ENCODE measurements at places on chromosomes 4 and X. TPM values are rescaled to one million over a fixed set of nuclear protein-coding genes. Genes with fewer than 3 reads are reported as not detected.
A peak's percentile ranks its signal among the peaks of the same experiment; 100 is the strongest.

- peak; percentile 57 for DNase-seq
Measured at GRCh38 chr4:174358829-174359228, 75.1 kb downstream of the CEP44 start.

GRCh38 chr4:178316211-178316610 is 874.0 kb upstream of the AGA start:
- DNase-seq = no peak

- no peak for DNase-seq
Measured at GRCh38 chr4:6946497-6946896, 36.9 kb downstream of the TBC1D14 start.

The F8A2 gene
- total RNA-seq = 1.0 TPM

- no peak for DNase-seq
Measured at GRCh38 chr4:53371843-53372521, 5.5 kb upstream of the FIP1L1 start.

DNA sequence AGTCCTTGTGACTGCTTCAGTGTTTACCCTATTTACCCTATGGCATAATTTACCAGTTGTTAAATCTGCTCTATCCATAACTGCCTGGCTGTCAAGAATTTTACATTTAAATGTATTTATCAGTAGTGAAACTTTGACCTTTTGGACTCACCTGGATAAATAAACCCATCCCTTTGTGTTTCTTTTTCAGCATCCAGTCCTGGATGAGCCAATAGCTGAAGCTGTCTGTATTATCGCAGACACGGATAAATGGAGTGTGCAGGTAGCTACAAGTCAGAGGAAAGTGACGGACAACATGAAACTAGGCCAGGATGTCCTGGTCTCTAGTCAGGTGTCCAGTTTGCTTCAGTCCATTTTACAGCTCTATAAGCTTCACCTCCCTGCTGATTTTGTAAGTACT is 122.4 kb downstream of the FNIP2 start:
- no peak for DNase-seq

DNA sequence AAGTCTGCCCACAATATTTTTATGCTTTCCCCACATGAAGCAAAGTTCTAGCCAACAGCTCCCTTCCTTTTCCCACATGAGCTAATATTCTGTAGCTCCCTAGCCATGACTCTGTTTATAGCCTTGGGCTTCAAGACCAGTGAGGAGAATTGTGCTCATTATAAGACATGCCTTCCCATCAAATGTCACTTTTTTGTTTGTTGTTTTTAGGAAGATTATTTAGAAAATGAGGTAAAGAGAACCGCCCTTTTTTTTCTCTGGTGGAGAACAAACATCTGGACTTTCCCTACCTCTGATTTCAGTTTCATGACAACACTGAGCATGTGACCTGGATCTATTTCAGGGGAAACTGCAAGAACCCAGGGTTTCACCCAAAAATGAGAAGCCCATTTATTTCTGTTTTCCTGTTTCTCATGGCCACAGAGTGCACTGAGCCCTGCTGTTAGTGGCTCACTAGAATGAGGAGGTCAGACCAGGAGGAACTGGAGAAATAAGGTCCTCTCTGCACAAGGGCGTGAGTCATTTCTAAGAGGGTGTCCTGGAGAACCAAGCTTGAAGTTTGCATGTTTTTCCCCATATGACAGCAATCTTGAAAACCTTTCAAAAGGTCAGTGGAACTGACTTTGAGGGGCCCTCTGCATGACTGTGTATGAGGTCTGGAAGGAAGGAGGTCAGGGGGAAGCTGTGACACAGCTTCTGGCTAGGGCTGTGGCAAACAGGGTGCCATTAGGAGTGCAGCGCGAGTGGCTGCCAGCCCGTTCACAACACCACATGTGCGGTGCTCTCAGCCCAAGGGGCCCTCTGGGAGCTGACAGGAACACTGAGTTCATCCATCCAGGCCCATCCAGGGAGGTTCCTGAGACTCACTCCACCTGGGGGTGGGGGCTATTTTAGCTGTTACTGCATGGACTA is 55.2 kb downstream of the CHST7 start:
- no peak for DNase-seq

The CYP2U1 gene
- total RNA-seq = 12.3 TPM

The MAGEA2B gene
- not detected for total RNA-seq

The NAT8L gene
- 9.0 TPM for total RNA-seq

- DNase-seq = no peak
Measured at GRCh38 chr4:147201016-147201415, 255.4 kb upstream of the TTC29 start.

The HS6ST2 gene
- 6.6 TPM for total RNA-seq

The MAP7D2 gene
- 2.0 TPM for total RNA-seq

- DNase-seq = no peak
Measured at GRCh38 chr4:187744911-187745310, 250.7 kb upstream of the ZFP42 start.

The HSFX3 gene
- total RNA-seq = not detected

GRCh38 chr4:178577933-178578332 is 1135.7 kb upstream of the AGA start:
- DNase-seq = no peak

The SLC16A2 gene
- 5.0 TPM for total RNA-seq

GRCh38 chr4:120874792-120875774 is 47.4 kb downstream of the PRDM5 start:
- no peak for DNase-seq

DNA sequence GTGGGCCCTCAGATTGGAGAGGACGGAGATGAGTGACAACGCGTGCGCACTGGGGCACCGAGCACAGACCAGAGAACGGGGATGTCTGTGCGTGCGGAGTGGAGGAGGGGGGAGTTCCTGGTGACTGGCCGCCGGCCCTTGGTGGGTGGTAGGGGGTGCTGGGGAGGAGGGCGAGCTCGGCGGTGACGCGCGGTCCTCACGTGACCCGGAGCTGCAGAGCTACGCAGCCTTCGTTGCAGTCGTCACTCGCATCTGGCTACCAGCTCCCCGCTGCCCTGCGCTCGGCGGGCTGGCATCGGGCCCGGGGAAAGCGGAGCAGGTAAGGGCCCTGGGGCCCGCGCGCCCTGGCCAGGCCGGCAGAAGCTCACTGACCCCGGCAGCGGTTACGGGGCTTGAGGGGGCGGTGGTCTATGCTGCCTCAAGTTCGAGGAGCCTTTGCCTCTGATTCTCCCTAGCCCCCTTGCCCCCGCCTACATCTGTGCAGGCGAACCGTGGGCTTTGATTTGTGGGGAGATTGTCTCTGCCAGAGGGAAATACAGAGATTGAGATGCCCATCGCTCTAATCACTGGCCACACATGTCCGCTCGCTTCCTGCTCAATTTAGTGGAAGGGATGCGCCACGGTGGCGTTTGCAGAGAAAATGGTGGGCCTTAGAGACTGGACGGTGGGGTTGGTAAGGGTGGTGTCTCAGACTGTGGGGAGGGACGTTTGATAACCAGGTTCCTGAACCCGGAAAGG is at the start of gene ARMCX4:
Gene ARMCX4 (plus strand): TSS at position 245 of the 738 bp plus-strand sequence. CDS start 3,134 bp downstream, outside the sequence.
- DNase-seq = no peak

The ADAM29 gene
- not detected for total RNA-seq

DNA sequence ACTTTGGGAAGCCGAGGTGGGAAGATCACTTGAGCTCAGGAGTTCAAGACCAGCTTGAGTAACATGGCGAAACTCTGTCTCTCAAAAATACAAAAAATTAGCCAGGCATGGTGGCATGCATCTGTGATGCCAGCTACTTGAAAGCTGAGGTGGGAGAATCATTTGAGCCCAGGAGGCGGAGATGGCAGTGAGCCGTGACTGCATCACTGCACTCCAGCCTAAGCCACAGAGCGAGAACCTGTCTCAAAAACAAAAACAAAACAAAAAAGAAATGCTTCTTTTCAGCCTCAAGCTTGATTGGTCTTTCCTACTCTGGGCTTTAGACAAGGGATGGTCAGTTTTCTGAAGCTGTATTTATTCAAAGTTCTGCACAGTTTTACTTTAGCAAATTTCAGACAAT is 15.8 kb upstream of the DHRSX start:
- no peak for DNase-seq

GRCh38 chrX:71464968-71465367 is 67.9 kb upstream of the OGT start:
- DNase-seq = no peak

- DNase-seq = no peak
Measured at GRCh38 chrX:40720792-40721191, 14.6 kb downstream of the MED14 start.

The ZNF81 gene
- total RNA-seq = 2.8 TPM

The RNF150 gene
- 3.2 TPM for total RNA-seq

All from kidney epithelial cell (primary cell).